ENCODE measurements at places on chromosomes 13 and 19.

DNA sequence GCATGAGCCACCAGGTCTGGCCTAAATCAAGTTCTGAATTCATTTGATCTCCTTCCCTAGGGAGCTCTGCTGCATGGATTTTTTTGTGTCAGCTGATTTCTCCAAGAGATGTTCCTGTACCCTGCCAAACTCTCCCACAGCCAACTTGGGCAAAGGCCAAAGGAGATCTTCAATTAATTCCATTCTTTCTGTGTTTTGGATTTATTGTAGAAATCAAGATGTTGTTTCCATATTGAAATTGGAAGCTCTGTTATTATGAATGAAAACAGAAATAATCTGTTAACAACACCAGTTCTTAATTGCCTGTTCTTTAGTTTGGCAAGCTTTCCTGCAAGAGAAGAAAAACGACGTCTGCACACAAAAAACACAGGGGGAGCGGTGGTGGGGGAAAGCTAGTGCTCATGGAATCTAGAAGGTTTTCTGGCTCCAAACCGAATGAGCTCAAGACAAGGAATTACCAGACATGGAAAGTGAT lies 86.5 kb upstream of the ABCC4 start:
- no peak for DNase-seq

GRCh38 chr13:30870049-30870884 lies 35.8 kb upstream of the MEDAG start:
- DNase-seq = peak; percentile 98

DNA sequence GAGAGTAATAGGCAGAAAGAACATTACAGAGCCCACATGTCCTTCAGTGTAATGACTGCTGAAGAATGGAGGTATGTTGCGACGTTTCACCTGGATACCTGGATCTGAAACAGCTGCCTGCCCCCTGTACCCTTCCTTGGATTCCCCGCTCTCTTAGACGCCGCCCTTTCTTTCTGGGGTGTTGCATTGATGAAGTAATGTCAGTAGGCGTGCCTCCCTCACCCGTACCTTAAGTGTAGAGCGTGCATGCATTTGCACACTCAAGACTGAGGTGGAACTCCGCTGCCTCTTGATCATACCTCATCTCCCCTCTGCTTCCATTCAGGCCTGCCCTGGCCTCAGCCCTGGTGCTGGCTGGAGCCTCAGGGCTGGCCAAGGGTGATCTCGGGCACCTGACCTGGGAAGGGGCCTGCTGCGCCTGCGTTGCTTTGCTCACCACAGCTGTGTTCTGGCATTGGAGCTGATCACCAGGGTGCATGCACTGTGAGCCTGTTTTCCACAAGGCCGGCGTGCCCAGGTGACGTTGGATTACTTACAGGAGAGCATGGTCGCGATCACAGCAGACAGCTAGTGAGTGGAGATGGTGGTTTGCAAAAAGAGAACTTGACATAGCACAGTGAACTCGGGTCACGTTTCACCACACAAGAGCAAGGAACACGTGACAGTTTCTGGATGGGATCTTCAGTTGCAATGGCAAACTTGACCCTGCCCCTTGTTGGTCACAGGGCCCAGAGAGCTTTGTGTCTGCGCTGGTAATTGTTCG lies 99.0 kb downstream of the ARHGEF7 start:
- DNase-seq = no peak

DNA sequence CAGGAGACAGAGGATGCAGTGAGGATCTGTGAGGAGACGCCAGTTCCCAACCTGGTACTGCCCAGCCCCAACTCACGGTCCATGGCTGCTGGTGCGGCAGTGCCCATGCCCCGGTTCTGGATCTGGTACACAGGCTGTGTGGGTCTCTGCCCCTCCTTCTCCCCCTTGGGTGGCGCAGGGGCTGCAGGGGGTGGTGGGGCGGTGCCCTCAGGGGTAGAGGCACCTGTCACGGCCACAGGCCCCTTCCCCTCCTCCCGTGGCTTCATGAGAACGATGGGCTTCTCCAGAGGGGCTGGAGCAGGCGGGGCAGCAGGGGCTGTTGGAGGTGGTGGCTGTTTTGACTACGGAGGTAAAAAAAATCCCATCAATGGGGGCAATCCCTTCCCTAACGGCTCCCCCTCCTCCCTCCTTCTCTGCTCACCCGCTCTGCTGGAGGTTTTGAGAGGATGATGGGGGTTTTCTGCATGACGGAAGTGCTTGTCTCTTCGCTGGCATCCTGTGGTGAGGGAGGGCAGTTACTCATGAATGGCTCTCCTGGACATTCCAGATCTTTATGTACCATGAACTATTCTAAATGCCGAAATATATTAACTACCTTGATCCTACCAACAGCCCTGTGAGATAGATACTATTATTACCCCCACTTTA lies 7.1 kb downstream of the SMG9 start:
- DNase-seq = no peak

DNA sequence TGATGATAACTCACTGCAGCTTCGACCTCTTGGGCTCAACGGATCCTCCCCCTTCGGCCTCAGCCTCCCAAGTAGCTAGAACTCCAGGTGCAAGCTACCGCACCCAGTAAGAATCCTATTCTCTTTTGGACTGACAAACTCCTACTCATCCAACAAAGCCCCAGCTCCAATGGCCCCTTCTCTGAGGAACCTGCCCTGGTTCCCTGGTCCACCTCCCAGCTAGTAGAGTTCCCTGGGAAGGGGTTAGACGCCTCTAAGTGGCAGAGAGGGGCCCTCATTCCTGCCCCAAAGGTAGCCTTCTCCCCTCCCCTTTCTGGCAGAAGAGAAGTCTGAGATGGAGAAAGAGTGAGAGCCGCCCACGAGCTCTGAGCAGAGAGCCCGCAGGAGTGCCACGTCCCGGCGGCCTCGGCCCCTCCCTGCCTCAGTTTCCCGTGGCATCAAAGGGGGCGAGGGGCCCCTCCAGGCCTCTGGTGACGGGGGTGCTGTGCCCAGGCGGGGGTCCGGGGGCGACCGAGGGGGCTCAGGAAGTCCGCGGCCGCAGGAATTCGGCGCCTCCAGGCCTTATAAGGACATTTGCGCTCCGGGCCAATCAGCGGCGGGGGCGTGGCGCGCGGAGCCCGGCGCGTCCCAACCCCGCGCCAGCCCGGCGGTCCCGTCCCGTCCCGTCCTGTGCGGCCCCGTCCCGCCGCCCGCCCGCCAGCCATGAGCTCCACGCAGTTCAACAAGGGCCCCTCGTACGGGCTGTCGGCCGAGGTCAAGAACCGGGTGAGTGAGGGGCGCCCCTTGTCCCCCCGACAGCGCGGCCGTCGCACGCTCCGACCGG lies at the start of gene CNN2:
Gene CNN2 (plus strand): TSS at position 649 of the 823 bp plus-strand sequence. CDS start 54 bp downstream, at position 703.
- peak; percentile 82 for DNase-seq

DNA sequence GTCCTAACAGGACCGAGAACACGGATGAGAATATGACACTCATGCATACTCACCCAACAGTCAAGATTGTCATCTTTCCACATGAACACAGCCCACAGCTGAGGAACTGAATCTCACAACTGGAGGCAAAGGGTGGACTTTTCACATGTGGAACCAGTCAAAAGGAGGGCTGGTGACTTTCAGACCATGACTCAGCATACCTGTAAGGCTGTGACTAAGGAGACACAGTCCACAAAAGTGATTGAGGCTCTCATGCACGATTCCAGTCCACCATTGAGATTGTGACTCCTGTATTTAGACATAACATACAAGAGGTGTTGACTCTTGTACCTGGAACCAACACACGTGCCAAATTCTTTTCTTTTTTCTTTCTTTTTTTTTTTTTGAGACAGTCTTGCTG lies 40.0 kb downstream of the ZNF729 start:
- no peak for DNase-seq

- DNase-seq = no peak
These were observed 101.6 kb downstream of the RGCC start for GRCh38 chr13:41558781-41559560.

DNA sequence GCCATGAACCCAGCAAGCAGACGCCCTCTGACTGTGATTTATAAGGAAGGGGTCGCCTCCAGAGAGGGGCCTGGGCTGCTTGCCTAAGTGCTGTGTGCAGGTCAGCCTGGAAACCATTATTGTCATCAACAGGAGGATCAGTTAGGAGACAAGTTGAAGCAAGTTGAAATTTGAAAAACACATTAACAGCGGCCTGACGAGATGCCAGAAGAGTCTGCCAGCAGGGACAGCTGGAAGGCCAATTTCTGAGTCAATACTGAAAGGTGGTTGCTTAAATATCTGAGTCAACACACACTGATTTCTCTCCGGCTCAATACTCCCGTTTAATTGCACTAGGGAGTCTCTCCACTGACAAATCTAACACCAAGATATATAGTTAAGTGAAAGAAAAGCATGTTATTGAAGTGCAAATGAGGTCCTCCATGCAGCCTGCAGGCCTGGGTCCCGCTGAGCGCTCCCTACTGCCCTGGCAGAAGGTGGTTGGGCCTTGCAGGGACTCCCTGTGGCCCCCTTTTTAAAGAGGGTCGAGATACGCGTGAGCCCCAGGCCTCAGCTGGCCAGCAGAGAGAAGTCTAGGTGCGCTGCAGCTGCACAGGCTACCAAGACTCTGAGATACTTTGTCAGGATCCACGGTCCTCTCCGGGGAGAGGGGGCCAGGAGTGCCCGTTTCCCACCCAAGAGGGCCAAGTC lies 91.1 kb downstream of the RNASEH2B start:
- DNase-seq = peak; percentile 80

GRCh38 chr13:23292586-23292985 lies 111.8 kb downstream of the SGCG start:
- peak; percentile 21 for DNase-seq

DNA sequence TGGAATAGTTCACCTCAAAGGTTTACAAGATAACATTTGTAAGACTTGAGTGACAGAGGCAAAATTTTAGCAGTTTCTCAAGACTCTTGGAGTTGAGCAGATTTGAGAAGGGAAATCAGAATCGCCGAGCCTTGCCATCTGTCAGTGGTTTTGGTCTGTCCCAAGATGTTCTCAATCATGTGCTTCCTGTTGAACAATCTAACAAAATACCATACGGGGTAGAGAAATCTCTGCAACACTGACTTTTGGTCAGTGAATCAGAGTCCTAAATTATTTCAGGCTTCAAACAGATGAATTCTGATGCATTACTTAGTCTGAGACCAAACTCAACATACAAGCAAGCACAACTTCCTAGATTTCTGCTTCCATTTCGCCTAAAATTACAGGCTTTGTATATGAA lies 3.8 kb downstream of the KCTD12 start:
- peak; percentile 18 for DNase-seq

DNA sequence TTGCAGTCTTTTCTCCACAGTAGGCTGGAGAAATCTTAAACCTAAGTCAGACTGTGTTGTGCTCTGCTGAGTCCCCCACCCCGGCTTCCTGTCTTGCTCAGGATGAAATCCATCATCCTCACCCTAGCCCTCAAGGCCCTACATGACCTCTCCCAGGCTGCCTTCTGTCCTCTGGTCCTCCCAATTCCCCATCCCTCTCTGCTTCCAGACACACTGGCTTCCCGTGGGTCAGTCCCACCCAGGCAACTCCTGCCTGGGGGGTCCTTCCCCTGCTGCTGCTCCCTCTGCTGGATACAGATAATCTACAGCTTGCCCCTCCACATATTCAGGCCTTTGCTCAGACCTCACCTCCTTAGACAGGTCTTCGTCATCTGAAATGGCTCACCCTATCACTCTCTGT lies 18.4 kb upstream of the CBY2 start:
- no peak for DNase-seq

DNA sequence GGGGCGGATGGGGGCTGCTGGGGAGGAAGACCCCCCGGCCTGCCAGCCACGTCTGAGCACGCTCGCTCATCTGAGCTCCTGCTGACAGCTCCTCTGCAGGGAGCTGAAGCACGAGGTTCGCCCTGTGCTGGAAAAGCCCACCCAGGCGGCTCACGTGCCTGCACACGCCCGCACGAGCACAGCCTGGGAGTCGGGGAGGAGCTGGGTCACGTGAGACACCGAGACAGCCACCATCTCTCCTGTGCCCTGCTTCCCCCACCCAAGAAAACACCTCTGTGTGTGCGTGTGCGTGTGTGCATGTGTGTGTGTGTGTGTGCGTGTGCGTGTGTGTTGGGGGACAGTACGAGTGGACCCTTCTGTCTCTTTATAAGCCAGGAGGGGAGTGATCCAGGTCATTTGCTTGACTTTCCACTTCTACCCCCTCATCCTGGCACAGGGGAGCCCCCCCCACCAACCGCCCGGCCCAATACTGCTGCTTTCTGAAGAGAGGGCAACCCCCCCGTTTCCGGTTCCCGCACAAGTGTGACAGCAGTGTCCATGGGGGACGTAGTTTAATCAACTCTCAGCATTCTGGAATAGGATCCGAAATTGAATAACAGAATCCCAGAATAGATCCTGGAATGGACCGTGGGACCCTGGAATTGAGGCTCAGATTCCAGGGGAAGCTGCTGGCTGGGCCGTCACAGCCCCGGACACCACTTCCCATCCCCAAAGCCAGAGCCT lies 42.5 kb downstream of the CELF5 start:
- no peak for DNase-seq

DNA sequence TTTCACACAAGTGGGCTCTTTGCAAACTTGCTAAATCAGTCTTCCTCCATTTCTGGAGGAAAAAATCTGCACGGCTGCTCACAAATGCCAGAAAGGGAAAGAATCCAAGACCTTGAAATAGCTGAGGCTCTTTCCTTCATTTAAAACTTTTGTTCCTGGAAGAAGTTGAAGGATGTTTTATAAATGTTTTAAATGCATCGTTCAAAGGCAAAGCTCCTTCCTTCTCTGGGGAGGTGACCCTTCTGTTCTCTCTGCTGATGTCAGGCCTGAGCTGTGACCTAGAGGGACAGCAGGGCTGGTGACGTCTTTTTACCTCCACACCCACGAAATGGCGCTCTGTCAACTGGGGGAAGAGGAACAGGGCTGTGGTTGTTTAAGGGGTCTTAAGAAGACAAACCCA lies 376.4 kb upstream of the ZNF507 start:
- DNase-seq = no peak

DNA sequence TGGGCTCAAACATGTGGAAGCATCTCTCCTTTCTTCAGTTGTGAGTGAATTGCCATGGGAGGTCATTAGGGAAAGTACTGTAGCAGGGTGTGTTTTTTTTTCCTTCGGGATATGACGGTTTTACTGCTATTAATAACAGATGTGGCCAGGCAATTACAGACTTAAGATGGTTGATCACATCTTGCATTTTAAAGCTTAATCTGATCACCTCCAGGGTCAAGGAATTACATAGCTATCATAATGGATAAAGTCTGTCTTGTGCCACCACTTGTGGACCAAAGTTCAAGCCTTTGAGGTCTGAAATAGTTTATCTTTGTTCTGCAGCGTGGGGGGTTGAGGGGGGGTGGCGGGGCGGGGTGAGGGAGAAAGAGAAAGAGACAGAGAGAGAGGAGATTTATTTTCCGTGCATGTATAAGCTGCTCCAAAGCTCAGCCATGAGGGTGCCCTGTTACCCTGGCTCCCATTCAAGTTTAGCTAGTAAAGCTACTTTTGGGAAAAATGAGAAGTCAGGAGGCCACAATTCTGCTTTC lies 5.5 kb upstream of the SERP2 start:
- DNase-seq = peak; percentile 15
